SJCRH30 (cell line): ENCODE measurements at places on chromosomes 1 and 21.
A peak's percentile ranks its signal among the peaks of the same experiment; 100 is the strongest.

GRCh38 chr1:86913399-86913895 lies 479 bp downstream of the SELENOF start:
- DNase-seq = peak; percentile 49

- no peak for DNase-seq
Measured at GRCh38 chr1:16468558-16468957, 28.0 kb downstream of the NECAP2 start.

DNA sequence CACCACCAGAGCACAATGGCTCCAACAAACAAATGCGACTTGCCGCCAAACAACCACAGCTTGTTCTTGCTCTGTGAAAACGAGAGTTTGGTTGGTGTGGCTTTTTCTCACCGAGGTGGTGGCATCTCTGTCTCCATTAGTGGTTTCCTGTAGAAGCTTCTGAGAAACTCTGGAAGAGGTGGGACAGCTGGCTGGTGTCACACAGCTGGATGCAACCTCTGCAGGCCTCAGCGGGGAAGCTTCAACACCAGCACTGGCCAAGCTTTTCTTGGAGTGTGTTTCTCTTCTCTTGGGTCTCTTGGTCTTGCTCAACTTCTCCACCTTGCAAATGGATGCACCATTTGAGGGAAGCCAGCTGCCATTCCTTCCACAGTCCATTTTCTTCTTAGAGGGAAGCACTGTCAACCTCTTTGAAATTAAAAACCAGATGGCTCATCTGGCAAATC lies 124.8 kb downstream of the KCNN3 start:
- no peak for DNase-seq

GRCh38 chr1:18661404-18662285 lies 31.0 kb downstream of the PAX7 start:
- DNase-seq = peak; percentile 32

DNA sequence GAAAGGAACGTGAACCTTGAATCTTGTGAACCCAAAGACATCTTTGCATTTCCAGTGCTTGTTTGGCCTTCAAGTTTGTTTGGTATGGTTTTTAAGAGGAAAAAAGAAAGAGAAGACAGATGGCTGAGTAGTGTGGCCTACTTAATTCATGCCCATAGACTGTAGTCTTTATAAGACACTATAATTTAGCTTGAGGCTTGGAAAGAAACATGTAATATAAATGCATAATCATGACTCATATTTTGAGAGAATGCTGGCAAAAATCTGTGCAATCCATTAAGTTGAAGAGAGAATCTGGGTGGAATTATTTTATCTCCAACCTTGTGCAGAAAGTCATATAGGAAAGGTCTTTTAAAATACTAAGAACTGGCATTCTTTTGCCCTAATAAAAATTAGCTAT lies 179.3 kb downstream of the SIPA1L2 start:
- DNase-seq = no peak

DNA sequence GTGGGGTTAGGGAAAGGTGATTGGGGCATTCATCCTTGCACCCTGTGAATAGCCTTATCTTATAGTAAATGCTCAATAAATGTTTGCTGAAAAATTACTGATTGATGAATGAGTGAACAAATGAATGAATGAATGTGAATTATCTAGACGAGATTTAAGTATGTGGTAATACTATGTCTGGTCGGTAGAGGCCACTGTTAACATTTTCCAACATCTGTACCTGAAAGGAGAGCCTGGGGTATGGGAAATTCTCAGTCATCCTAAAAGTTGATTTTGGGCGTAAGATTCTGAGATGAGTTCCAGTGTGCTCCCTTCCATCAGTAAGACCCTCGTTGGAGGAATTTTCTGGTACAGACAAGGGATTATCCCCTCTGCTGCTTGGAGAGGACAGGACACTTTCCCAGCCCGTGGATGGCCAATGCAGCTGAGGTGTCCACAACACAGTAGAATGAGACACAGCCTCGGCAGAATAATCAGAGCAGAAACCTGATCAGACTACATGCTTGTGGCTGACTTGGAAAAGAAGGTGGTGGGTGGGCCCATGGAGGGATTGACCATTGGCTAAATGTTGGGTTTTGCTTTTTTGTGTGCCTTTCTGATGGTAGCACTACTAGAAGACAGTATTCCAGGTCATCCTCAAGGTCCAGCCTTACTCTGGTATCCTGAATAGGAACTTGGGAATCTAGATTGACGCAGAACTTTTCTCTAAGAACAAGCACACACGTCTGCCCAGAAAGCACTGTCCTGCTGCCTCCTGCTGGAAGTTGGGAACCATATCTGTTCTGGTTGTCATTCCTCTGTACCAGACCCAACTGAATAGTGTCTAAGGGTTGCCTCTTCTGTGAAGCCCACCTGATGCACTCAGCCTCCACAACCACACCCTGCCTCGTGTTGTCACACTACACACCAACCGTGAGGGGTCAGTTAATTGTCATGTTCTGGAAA lies 262.0 kb downstream of the TNR start:
- DNase-seq = no peak

DNA sequence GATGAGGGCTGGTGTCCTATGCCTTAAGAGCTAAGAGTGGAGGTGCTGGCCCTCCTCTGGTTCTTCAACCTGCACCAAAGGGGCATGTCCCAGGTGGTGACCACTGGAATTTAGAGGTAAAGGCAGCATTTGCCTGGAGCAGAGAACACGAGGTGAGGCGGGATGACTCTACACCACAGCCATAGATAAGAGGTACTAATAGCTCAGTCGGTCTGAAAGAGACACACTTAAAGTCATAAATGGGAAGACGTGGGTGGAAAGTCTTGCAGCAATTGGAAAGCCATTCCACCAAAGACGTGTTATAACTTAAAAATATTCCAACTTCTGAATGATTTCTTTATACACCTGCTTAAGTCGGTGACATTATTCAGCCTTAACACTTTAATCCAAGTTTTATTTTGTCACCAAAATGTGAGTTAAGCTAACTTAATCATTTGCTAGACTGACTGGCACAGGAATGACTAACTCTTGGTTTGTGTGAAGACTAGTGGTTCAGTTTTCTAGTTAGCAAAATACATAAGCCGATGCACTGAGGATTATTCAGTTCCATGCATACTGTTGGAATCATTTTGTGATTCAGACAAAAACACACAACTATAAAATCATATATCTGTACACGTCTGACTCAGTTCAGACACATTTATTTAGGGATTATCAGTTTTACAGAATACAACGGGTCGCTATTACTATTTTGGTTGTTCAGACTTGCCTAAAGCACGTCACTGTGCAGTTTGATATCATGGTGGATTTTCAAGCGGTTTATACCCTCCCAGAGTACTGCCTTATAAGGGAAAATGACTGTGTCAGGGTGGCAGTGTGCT lies 4.6 kb upstream of the ETS2 start:
- DNase-seq = no peak

DNA sequence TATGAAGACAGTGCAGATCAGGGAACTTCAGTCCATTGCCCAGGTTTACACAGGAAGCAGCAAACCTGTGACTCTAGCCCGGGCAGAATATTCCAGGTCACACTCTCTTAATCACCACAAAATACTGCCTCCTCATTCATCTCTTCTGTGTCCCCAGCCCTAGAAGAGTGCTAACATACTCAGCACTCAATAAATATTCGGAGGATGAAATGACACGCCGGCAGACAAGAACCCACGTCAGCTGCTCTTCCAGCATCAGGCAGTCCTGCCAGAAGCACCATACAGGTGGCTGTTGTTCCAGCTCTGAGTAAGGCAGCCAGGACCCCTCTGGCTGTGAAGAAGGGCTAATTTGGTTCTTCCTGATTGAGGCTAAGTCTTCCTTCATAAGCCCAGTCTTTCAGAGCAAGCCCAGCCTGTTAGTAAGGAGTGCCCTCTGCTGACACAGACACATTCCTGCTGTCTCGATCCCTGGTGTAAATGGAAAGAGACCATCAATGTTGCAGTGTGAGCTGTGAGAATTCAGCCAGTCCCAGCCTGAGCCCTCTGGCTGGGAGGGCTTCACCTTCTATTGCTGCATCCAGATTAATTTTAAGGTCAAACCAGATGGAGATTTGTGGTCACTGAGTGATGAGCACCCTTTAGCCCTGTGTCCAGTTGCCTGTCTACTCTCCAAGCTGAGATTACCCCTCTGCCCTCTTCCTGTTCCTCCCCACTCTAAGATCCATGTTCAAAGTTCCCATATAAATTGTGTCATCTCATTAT lies 45.0 kb upstream of the KIRREL1 start:
- no peak for DNase-seq

GRCh38 chr1:26583646-26584485 lies 54.3 kb downstream of the RPS6KA1 start:
- peak; percentile 19 for DNase-seq

DNA sequence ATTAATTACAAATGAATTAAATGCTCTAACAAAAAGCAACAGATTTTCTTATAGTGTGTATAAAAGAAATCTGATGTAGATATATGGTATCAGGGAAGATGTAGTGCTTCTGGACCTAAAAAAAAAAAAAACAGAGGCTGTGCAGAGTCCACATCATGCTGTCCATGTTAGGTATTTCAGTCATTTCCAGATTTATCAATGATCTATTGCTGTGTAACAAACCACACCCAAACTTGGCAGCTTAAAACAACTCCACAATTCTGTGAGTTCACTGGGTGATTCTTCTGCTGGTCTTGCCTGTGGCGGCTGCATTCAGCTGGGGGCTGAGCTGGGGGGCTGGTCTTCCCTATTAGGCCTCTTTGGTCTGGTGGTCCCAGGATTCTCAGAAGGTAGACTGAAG lies 52.3 kb upstream of the C1orf146 start:
- DNase-seq = no peak

DNA sequence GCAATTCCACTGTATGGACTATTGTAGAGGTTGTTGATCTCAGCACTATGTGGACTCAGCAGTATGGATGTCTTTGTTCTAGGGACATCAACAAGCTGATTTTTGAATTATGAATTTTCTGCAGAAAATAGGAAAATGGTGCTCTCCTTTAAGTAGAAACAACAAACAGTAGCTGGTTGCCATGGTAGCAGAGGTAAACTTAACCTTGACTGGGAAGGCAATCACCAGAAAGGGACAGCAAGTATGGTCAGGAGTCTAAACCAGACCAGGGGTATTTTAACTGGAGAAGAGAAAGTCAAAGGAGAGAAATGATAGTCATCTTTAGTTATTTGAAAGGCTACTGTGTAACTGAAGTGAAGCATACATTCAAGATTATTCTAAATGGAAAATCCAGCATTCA lies 22.3 kb downstream of the WLS start:
- DNase-seq = no peak

- no peak for DNase-seq
Measured at GRCh38 chr1:23216771-23217420, 406 bp downstream of the HTR1D start.

DNA sequence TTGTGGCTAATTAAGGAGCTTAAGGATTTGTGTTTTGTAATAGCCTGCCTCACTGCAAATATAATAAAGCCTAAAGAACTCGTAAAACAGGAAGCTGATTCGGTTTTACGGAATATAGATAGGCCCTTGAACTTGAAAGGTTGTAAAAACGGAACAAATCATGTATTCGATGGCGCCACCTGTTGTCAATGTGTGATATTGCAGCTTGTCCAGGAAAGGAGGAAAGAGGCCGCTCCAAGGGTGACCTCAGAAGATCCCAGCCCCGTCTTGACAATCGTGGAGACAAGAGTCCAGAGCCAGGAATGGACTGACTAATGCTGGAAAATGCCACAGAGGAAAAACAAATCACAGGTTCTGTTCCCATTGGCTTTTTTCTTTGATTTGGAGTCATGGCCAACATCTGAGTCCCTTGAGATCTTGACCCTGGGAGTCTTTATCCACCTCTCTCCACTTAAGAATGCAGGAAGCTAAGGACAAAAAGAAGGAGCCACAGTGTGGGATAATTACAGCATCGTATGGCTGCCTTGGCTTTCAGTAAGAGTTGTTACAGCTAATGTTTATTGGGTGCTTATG lies 7.0 kb upstream of the IGSF21 start:
- peak; percentile 77 for DNase-seq

GRCh38 chr1:234907940-234908405 lies 220.7 kb downstream of the TOMM20 start:
- no peak for DNase-seq

- no peak for DNase-seq
Measured at GRCh38 chr1:117760069-117760468, 154.2 kb downstream of the TENT5C start.

DNA sequence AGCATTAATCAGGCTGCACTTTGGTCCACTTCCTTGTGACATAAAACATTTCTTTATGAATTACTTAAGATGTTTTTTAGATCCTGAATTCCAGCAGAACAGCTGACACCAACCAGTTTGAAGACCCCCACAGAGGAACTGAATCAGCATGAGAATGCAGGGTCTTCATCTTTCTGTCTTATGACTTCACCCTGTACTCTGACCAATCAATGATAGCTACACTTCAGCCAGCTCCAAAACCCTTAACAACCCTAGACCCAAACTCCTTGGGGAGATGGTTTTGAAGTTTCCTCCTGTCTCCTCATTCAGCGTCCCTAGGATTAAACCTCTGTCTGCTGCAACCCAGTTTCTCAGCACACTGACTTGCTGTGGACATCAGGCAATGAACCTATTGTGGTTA lies 175.0 kb downstream of the CTH start:
- DNase-seq = no peak

GRCh38 chr1:206856674-206857464 lies 8.6 kb upstream of the IL20 start:
- no peak for DNase-seq

GRCh38 chr1:192732787-192733186 lies 76.1 kb upstream of the RGS2 start:
- peak; percentile 15 for DNase-seq

GRCh38 chr1:167676205-167676915 lies 45.4 kb upstream of the MPZL1 start:
- no peak for DNase-seq

- peak; percentile 64 for DNase-seq
Measured at GRCh38 chr1:103514920-103515503, 10.5 kb upstream of the RNPC3 start.

DNA sequence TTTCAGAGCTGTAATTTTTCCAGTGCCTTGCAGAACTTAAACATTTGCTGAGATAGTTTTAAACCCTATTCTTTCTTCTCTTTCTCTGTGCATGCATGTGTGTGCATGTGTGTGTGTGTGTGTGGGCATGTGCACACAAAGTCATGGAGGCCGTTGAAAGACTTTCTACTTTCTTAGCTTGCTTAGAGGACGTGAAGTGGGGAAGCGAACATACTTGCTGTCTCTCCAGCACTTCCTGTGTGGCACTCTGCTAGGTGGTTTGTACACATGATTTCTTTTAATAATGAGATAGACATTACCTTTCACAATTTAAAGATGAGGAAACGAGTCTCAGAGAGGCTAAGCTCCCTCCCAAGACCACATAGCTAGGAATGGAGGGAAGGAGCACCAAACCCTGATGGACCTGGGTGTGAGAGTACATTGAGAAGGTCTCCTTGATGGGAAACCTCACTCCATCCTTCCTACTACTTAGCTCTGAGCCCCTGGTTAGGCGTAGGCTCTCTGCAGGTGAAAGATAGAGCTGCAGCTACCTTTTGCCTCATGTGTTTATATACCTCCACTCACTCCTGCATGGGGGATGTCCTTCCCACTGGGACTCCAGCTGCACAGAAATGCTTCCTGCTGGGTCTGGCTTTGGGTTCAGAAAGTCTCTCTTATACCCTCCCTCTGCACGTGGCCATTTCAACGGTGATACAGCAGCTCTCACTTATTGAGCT lies 101.9 kb upstream of the USP24 start:
- no peak for DNase-seq

GRCh38 chr1:96185181-96185580 lies 536.4 kb upstream of the PTBP2 start:
- DNase-seq = no peak

- no peak for DNase-seq
Measured at GRCh38 chr1:220761688-220762427, 13.7 kb downstream of the MTARC2 start.

GRCh38 chr1:46474570-46474969 lies 15.1 kb upstream of the DMBX1 start:
- DNase-seq = no peak

- DNase-seq = no peak
Measured at GRCh38 chr1:3114846-3115245, 45.8 kb downstream of the PRDM16 start.
